ENCODE measurements at places on chromosomes 4 and X.

GRCh38 chrX:141638550-141638949, 49.0 kb downstream of the SPANXA2 start:
- DNase-seq: no peak

DNA sequence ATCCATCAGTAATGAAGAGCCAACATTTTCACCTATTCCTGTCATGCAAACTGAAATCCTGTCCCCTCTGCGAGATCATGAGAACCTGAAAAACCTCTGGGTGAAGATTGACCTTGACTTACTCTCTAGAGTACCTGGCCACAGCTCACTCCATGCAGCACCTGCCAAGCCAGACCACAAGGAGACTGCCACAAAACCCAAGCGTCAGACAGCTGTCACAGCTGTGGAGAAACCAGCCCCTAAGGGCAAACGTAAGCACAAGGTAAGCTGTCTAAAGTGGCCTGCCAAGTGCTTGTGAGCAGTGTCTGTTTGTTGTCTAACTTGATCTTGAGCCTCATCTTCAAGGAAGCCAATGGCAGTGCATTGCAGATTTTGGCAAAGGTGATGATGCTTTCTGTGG, 455.9 kb downstream of the AFF2 start:
- DNase-seq: no peak

DNA sequence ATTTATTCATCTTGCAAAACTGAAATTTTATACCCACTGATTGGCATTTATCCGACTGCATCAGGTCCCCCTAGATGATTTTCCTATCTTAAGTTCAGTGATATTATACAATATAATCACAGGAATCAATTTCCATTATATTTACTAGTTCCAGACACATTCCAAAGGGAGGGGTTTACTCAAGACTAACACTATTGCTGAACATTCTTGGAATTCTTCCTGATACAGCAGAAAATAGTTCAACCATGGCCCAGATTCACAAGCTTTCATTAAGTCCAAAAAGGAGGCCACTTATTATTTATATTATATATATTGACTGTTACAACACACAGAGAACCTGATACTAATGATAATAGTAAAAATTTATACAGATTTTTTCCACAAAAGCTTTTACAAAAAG, 2353.6 kb downstream of the PCDH7 start:
- no peak for DNase-seq

DNA sequence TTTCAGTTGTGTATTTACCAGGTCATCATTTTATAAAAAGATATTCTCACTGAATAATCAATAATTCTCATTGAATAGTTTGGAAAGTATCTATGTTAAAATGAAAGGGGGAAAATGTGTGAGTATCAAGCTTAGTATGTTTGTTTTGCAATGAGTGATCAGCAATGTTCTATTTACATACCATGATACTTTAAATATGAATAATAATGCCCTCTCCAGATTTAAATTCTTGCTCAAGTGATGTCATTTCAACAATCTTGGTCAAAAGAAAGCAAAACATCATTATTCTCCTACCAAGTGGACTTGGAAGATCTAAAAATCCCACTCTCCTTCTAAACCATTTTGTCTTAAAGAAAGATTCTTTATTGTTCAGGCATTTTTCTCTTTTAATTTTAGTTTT, 42.1 kb upstream of the ANKRD50 start:
- DNase-seq: no peak

- no peak for DNase-seq
These were observed 593.3 kb downstream of the KCTD8 start for GRCh38 chr4:43855283-43855682.

GRCh38 chrX:139931646-139932072, 1.2 kb downstream of the ATP11C start:
- DNase-seq: no peak

DNA sequence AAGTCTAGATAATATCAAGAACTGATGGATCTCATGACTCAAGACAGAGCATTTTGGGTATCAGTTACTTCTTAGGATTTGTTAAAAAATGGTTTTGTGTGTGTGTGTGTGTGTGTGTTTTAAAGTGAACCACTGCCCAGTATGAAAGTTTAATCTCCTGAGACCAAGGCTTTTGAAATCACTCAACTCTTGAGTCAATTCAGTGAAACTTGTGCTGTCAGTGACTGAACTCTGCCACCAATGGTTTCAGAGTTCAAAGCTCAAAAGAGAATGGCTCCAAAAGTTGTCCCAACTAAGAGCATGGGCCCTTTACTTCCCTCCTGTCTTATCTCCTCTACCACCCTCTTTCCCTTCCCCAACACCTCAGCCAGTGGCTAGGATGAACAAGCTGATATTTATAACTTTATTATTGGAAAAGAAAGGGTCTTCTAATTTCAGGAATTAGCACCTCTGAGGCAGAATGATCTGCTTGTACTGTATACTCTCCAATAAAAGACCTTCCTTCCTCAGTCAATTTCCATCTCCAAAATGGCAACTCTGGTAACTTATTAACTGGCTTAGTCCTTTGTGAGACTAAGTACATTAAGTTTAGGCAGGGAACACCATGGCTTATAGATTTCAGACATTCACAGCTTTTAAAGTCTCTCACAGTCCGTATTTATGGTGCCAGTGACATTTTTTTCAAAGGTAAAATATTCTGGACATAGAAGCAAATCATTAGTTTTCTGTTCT, 152.2 kb downstream of the REPS2 start:
- DNase-seq: no peak

DNA sequence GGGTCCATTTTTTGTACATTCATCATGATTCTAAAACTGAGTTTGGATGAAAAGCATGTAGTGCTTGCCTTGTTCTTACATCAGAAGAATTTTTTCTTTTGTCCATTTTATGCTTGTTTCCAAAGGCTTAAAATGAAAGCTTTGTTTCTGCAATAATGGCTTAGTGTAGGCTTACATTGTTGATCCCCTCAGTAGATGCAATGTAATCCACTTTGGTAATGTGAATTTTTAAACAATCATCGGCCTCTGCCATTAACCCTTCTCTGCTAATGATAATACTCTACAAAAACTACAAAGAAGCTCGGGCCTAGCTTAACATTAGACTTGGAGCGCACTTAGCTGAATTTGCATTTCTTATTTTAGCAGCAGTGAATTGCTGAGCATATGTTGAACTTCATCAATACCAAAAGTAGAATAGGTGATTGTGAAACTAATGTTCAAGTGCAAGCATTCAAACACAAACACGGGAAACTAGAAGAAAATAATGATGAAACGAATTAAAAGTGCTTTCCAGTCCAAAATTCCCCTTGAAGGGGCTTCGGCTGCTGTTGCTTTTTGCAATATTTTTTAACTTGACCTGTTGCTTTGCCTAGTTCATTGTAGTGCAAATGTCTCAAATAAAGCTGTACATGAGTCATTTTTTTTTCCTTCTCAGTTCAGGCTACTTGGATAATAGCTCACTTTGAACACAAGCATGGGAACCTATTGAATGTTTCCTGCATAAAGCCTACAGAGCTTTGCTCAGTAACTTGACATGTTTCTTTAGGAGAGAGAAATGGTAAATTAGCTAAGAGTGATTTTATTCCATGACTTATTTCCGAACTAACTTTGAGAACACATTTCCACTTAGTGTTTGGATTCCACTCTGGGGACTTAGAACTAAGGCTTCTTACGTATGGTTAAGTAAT, 66.5 kb downstream of the SLIT2 start:
- DNase-seq: no peak

GRCh38 chrX:107850422-107850765, 24.7 kb downstream of the MID2 start:
- no peak for DNase-seq

DNA sequence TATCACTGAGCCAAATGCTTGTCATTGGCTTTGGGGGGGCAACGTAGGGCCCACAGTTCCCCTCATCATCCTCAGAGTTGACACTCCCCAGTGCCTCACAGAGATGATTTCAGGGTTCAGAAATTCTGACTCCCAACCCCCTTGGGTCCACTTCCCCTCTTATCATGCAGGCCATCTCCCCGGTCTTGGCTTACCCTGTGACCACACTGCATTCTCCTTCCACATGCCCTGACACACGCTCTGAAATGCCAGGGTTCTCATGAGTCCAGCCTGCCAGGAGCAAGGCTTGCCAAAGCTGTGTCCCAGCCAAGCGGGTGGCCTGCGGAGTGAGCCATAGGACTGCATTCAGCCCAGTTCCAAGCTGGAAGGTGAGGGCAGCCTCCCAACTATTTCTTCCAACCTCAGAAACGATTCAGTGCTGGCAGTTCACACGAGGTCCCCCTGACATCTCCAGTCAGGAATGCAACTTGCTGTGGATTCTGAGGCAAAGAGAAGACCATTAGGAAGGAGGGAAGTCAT, 101.2 kb downstream of the SMIM20 start:
- DNase-seq: no peak

GRCh38 chr4:148854203-148854602, 412.0 kb upstream of the NR3C2 start:
- DNase-seq: no peak

DNA sequence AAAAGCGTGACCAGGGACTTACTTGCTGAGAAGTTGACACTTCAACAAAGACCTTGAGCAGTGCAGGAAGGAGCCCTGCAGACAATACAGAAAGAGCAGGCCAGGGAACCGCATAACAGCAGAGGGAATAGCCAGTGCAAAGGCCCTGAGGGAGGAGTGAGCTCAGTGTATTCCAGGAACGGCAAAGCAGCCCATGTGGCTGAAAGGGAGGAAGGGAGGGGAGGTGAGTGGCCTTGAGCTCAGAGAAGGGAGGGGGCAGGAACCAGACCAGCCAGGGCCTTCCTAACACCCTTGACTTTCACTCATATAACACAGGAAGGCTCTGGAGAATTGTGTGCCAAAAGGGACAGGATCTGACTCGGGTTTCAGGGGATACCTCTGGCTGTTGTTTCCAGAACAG, 112.2 kb downstream of the BCOR start:
- DNase-seq: no peak

GRCh38 chrX:134868771-134869495, 121.9 kb upstream of the SMIM10 start:
- no peak for DNase-seq

DNA sequence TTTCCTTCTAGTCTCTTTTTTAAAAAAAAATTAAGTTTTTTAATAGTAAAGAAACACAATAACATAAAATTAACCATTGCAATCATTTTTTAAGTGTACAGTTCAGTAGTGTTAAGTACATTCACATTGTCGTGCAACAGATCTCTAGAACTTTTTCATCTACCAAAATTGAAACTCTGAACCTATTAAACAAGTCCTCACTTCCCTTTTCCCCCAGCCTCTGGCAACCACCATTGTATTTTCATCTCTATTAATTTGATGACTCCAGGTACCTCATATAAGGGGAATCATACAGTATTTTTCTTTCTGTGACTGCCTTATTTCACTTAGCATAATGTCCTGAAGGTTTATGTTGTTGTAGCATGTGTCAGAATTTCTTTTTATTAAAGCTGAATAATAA, 31.8 kb downstream of the MSL3 start:
- no peak for DNase-seq

DNA sequence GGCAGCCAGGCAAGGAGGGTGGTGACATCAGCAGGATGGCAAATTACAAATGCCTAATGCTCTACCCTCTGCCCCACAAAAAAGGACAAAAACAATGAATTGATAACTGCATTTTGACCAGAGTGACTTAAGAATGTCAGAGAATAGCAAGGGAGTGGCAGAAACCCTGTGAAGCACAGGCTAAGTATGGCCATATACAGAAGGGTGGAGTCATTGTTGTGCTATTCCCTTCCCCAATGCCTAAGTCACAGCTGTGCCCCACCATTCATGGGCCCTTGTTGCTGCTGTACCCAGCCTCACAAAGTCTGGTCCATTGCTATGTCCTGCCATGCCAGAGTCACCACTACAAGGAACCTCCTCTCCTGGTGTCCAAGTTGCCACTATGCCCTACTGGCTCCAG, 123.1 kb downstream of the NEK1 start:
- DNase-seq: no peak

DNA sequence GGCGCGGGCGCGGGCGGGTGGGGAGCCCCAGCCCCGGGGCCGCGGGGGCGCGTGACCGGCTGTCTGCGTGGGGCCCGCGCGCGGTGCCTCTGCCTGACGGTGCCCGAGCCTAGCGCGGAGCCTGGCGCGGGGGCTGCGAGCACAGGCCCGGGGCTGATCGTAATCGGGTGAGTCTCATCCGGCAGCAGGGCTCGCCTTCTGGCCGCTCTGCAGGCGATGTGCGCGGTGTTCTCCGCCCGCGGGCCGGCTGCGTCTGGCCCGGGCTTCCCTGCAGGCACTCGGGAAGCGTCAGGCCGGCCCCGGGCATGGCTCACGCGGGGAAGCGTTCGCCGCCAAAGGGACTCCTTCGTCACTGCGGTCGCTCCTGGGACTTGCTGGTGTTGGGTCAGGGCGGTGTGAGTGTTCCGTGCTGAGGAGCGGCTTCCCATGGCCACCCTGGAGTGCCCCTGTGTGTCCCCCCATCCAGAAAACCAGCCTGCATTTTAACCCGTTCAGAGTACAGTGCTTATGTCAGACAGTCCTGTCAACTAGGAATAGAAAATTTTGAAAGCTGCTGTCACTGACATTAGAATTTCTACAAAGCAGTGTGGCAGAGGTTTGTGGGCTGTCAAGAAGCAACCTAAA, 40.6 kb downstream of the FAM149A start:
- peak; percentile 25 for DNase-seq
